GM10248 (cell line): ENCODE measurements at places on chromosomes 11 and 22.

DNA sequence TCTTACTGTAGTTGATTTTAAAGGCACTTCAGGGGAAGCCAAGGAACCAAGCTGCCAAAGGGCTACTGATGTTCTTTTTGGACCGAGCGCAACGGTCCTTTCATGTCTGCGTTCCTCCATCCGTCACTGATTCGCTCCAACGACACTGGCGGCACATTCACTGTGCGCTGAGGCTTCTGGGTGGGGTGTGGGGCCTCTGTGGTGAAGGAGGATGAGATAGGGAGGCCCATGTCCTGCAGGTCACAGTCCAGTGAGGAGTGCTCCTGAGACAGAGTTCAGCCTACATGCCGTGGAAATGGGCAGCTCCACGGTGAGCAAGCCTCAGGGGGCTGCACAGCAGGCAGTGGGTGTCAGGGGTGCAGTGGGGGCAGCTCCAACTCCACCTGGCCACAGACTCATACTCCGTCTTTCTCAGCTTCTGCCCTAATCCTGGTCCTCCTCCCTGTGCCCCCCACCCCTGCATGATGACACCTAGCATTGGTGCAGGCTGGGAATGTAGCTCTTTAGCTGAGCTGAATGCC lies 87.8 kb upstream of the SHANK2 start:
- no peak for DNase-seq

GRCh38 chr11:10522276-10522675 lies 18.7 kb downstream of the RNF141 start:
- DNase-seq = no peak

GRCh38 chr22:50361222-50361621 lies 18.1 kb downstream of the PPP6R2 start:
- no peak for DNase-seq

- DNase-seq = no peak
Observed at GRCh38 chr22:25134451-25134850, 65.2 kb upstream of the CRYBB3 start.

- no peak for DNase-seq
Observed at GRCh38 chr11:121929581-121929980, 186.4 kb downstream of the BLID start.

- no peak for DNase-seq
Observed at GRCh38 chr22:48490500-48491411, 1336.9 kb downstream of the BRD1 start.
